ENCODE measurements at places on chromosomes 16 and 17.

DNA sequence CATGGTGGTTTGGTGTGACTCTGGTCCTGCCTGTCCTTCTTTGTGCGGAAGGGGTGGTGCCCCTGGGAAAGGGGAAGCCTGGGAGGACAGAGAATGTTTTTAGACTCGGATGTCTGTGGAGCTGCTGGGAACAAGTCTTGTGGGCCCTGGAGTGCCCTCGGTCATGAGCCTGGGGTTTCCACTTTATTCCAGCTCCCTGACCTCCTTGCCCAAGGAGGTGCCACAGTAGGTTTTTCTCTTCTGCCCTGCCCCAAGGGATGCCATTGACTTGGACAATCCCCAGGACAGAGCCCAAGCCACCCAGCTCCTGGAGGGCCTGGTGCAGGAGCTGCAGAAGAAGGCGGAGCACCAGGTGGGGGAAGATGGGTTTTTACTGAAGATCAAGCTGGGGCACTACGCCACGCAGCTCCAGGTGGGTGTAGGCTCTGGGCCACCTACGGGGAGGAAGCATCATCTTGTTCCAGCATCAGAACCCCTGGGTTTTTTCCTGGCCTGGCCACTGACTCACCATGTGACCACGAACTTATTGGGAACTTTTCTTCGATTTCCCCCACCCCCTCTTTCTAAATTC lies 1.4 kb downstream of the STAT5A start:
- no peak for DNase-seq

DNA sequence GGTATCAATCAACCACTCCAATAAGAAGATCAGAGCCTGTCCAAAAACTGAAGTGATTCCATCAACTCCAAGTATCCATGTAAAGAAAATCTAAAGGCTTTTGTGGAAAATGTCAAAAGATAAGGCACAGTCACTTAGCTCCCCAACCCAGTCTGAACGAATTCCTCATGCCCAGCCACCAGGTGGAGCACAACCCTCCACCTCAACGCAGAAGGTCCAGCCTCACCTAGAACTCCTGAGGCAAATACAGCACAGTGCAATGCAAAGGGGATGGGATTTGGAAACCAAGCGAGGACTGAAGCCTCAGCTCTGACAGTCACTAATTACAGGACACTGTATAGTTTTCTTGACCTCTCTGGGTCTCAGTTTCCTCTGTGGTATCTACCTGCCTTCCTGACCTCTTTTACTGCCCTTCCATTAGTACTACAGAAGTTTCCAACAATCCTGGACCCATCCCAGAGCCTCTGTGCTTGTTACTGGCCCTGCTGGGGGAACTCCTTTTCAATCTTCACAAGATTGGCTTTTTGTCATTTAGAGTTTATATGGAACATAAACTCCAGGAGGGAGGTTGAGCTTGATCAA lies 2.0 kb downstream of the NCBP3 start:
- DNase-seq: peak; percentile 62

GRCh38 chr16:9123871-9124270 lies 32.4 kb downstream of the HAPSTR1 start:
- peak; percentile 61 for DNase-seq

GRCh38 chr16:66959704-66960161 lies 1.3 kb upstream of the CES3 start:
- DNase-seq: no peak

- peak; percentile 57 for DNase-seq
These were observed 1.9 kb upstream of the CPD start for GRCh38 chr17:30376621-30377452.

Measured in HT-29 (cell line).